Epithelial cell of umbilical artery (primary cell): ENCODE measurements at places on chromosomes 11 and 22. TPM values are rescaled to one million over a fixed set of nuclear protein-coding genes. Genes with fewer than 3 reads are reported as not detected.

Gene LDLRAD3
- total RNA-seq: 6.4 and 9.1 TPM in 2 replicates

Gene SCGB1D2
- total RNA-seq: not detected in 2 replicates

Gene AASDHPPT
- total RNA-seq: 54.2 and 65.5 TPM in 2 replicates

Gene IPO7
- 151 and 153 TPM in 2 replicates for total RNA-seq

Gene OR2AG2
- total RNA-seq: under 0.01 and 0.15 TPM in 2 replicates

Gene CABP2
- not detected in 2 replicates for total RNA-seq

Gene SLC5A12
- not detected in 2 replicates for total RNA-seq

Gene WT1
- not detected in 2 replicates for total RNA-seq
